ENCODE measurements at places on chromosomes 5 and 9.

DNA sequence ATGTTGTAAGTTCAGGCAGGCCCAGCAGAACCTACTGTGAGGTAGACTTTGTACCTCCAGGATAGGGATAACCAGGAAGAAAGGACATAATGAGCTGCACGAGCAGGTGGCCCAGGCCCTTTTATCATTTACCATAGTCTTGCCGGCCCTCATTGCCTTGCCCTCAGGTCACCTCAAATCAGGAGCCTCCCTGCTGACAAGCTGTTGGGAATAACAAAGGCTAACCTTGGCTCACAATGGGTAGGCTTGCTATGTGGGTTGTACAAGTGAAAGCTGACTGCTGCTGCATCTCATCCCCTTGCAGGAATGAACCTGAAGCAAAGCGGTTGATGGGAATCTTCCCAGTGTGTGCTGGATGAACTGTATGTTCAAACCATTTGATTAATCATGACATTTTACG lies 159.5 kb upstream of the ACTBL2 start:
- DNase-seq, result no peak

- no peak for DNase-seq
These were observed 71.3 kb downstream of the SH3TC2 start for GRCh38 chr5:148991566-148991965.

DNA sequence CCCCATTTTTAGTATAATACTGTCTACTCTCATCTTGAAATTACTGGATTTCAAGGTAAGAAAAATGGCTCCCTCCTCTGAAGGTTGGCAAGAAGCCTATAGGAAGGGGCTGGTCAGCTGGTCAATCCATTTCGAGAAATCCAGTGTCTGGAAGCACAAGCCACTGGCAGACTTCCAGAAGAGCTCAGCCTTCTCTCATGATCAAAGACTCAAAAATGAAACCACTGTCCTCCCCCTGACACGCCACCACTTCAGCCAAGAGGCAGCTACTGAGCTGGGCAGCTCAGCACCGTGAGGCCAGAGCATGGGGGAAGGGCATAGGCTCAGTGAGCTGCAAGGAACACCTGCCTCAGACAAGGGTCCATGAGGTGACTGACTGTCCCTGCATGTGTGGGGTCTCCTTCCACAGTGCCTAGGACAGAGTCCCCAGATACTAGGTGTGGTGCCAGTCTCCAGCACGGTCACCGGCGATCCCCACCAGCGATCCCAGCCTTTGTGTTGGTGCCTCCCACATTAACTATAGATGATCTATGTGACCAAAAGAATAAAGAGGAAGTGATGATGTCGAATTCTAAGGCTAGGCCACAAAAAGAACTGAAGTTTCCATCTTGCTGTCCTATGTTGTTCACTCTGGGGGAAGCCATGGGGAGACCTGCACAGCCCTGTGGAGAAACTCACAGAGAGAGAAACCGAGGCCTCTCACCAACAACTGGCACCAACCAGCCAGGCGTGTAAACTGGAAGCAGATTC lies 100.1 kb upstream of the LRRTM2 start:
- peak; percentile 31 for DNase-seq

DNA sequence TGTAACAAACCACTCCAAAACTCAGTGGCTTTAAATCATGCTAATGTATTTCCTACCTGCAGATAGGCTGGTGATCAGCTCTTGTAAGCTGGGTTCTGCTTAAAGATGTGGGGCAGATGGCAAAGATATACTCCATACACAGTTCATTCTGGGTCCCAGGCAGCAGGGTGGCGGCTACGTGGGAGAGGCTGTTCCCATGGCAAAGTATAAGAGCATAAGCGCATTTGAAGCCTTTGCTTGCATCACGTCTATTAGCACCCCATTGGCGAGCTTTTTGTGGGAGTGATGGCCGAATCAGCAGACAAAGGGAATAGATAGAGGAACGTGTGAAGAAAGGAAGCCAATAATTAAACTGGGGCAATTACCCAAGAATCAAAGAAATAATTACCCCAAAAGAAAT lies 523.1 kb downstream of the SPATA31D1 start:
- no peak for DNase-seq

- DNase-seq, result no peak
These were observed 18.5 kb downstream of the FBXW2 start for GRCh38 chr9:120774719-120775118.

- DNase-seq, result peak; percentile 1
These were observed 47.9 kb downstream of the ERCC8 start for GRCh38 chr5:60896991-60897390.

GRCh38 chr5:150036513-150036912 lies 36.0 kb downstream of the HMGXB3 start:
- DNase-seq, result no peak

GRCh38 chr5:62707563-62707962 lies 128.9 kb downstream of the LRRC70 start:
- no peak for DNase-seq

- no peak for DNase-seq
These were observed 56.7 kb upstream of the GAS1 start for GRCh38 chr9:87004016-87004415.

DNA sequence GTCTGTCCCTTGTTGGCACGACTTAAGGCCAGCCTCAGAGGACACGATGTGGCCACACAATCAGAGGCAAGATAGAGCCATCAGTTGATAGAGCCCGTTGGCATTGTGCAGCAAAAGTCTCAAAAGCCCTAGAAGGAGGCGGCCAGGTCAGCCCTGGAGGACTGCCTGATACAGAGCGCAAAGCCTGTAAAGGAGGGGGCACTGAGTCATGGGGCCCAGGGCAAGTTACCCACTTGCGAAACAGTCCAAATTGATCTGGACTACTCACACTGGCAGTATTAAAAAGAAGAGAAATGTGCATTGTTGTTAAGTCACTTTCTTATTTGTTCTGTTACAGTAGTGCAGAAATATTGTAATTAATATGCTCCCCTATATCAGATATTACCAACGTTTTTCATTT lies 51.5 kb downstream of the KLF9 start:
- DNase-seq, result no peak

DNA sequence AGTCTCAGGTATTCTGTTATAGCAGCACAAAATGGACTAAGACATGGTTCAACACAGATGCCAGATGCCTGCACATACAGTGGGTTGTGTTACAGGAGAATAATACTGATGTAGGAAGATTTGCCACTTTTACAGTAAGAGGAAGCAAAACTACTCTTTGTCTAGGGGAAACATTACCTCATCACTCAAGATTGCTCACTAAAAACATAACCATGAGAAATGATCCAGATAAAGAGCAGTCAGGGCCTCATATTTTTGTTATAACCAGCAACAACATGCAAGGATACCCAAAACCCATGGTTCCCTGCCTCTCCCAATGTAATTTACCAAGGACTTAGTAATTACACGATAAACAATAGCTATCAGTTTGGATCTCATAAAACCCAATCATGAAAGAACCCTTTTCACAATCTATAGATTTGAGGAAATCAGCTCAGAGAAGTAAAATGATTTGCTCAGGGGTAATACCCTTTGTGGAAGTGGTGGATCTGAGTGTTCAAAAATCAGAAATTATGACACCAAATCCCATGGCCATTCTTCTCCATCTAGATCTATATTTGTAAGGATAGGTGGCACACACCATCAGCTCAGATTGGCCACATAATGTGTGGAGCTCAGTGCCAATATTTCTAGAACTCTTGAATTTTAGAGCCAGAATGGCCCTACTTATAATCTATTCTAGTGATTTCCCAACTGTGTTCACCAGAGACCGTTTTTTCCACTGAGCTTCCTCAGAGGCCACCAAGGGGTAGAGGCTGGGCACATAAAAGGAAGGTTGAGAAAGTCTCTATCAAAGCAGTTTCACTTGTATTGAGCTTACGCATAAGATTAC lies 27.8 kb downstream of the DPYSL3 start:
- DNase-seq, result no peak

DNA sequence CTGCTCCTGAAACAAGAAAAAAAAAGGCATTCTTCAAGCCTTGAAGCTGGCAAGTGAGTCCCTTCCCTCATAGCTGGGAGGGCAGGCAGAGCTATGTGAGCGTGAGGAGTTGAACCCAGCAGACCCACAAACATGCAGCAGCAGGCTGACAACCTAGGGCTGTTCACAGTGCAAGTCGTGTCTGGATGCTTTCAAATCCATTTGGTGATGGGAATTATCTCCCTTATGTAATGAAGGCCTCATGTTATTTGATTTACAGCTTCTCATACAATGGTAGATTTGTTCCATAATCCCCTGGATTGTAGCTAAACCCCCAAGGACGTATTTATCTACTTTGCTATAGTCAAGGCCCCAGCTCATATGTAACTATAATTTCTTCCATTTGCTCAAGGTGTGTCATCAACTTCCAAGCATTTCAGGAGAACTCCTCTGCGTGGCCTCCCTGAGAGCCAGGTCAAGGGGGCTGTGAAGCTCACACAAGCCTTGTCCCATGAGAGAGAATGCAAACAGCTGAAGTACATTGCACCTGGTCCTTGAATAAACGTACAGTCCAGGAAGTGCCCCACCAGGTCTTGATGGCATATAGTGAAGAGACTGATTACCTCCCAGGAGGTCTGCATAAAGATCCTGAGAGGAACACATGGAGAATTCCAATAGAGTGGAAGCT lies 124.8 kb upstream of the SLC1A3 start:
- no peak for DNase-seq
